ENCODE measurements at places on chromosomes 1 and 21.
A peak's percentile ranks its signal among the peaks of the same experiment; 100 is the strongest.

DNA sequence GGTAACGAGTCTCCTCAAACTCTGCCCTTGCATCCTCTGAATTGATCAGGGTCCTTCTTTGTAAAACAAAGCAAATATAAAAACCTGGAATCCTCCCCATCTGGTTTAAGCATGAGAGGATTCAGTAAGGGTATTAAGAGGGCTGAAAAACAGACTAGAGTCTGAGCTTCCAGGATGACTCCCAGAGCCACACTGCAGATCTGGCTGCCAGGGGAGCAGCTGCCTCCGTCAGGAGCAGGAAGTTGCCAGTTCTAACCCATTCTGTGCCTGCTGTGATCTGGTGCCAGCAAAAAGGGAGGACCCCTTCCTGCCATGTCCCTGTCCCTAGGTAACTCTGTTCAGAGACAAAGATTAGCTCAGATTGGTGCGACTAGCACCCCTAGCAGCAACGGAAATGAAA, 27.5 kb downstream of the SERTAD4 start:
- no peak for DNase-seq

DNA sequence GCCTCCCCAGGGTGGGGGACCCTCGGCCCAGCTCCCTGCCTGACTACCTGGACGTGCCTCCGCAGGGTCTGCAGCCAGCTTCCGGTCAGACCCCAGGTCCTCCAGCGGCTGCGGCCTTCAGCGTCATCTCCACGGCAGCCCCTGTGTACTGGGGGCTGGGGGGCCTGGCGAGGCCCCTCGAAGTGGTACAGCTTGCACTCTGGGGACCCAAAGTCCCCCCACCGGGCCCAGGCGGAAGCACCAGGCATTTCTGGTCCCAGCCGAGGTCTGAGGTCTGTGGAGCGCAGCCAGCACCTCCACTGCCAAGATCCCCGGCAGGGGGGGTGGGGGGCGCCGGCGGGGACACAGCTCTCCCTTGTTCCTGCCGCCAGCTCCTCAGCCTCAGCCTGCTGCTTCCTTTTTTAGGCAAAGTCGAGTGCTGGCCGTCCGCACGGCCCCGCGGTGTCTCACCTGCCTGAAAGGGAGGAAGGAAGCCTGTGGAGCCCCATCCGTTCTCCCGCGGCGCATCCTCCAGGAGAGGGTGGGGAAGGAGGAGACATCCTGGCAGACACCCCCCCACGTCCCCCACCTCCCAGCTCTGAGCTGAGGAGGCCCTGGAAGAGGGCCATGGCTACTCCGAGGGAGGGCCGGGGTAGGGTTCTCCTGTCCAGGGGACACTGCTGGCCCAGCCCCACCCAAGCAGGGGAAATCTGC, 1.2 kb upstream of the VWA1 start:
- no peak for DNase-seq

GRCh38 chr21:33732038-33732437, 89.7 kb downstream of the ITSN1 start:
- DNase-seq: no peak

- DNase-seq: no peak
These were observed 29.0 kb downstream of the SH3GLB1 start for GRCh38 chr1:86733340-86733739.

DNA sequence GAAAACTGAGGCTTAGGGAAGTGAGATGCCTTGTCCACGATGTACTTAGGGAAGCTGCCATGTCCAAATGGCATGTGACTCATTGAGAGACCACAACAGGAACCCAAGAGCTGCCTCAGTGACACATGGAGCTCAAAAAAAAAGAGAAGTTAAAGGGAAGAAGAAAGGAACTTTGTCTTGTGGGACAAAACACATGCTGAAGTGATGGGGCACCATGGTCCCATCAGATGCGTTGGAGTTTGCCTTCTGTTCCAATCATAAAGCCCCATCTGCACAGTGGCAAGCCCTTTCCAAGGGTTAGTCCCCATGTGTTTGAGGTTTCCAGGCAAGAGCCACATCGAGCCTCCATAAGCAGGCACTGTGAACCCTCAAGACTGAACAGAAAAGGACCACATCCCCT, 8.0 kb downstream of the MED8 start:
- DNase-seq: no peak

DNA sequence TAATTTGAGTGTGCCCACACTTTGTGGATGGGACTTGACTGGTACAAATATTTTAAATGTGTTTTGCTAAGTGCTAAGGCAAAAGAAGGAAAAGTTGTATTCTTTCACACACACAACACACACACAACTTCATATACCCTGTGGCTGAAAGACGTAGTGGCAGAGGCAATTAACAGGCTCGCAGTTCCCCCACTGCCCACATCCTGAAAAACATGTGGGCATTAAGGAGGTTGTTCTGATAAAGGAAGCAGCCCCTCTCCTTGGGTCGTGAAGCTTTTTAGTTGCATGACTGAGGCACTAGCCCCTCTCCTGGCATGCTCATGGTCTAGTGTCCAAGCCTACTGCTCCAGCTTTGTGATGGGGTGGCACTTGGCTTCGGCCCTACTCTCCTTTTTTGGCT, 14.3 kb upstream of the ADAM30 start:
- no peak for DNase-seq

DNA sequence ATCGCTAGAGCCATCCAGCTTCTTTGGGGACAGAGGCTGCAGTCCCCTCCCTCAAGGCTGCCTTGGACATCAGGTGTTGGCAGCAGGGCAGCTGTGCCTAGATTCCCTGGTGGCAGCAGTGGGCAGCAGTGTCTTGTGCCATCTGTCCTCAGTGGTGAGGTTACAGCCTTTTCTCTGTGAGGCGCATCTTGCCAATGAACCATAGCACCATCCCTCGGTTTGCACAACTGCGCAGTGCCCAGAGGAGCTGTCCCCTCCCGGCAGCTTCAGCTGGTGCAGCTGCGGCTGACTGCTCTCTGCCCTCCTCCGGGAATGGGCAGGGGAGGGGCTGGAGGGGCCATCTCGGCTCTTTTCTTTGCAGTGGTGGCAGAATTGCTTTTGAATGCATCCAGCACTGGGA, 59.0 kb upstream of the C8B start:
- no peak for DNase-seq

DNA sequence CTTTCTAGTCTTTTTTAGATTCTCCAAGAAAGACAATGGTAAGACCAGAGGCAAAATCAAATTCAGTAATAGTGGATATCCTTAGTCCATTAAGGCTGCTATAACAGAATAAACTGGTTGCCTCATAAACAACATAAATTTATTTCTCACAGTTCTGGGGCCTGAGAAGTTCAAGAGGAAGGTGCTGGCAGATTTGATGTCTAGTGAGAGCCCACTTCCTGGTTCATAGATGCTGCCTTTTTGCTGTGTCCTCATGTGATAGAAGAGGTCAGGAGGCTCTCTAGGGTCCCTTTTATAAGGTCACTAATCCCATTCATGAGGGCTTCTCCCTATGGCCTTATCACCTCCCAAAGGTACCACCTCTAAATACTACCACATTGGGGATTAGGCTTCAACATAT, 31.5 kb upstream of the BTG3 start:
- no peak for DNase-seq

DNA sequence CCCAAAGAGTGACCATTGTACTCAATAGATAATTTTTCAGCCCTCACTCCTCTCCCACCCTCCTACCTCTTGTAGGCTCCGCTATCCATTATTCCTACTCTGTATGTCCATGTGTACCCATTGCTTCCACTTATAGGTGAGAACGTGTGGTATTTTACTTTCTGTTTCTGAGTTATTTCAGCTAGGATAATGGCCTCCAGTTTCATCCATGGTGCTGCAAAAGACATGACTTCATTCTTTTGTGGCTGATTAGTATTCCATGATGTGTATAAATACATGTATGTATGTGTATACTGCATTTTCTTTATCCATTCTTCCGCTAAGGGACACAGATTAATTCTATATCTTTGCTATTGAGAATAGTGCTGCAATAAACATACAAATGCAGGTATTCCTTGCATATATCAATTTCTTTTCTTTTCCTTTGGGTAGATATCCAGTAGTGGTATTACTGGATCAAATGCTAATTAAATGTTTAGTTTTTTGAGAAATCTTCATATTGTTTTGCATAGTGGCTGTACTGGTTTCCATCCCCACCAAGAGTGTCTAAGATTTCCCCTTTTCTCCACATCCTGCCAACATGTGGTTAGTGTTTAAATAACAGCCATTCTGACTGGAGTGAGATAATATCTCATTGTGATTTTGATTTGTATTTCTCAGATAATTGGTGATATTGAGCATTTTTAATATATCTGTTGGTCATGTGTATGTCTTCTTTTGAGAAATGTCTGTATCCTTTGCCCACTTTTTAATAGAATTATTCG, 4.9 kb downstream of the LY9 start:
- DNase-seq: no peak

- DNase-seq: no peak
These were observed 16.0 kb downstream of the ELK4 start for GRCh38 chr1:205615789-205616188.

DNA sequence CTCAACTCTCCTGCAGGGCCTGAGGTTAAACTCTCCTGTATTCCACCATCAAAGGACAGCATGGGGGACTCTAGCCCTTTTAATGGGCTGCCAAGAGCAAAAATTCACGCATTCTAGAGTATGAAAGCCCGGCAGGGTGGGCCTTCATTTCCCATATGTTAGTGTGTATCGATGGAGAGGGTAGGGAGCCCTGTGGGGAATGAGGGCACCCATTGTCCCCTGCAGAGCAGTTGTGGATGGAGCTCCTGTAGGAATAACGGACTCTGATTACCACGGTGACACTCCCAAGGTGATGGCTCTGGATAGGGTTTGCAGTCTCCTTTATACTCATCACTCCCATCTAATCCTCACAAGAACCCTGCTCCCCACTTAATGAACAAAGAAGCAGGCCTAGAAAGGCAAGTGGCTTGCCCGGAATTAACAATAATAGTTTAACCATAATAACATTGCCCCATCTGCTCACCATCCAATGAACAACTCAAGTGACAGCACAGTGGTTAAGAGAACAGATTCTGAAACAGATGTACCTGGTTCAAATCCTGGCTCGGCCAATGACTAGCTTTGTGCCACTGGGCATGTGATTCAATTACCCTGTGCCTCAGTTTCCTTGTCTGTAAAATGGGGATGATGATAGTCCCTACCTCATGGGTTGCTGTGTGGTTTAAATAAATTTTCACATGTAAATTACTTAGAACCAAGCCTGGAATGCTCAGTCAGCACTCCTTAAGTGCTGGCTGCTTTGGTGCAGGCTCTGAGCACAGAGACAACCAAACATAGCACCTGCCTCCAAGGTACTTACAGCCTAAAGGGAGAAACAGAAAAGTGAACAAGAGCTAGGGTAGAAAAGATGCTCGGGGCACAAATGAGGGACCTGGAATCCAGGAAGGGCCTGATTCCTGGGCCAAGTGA, 29.0 kb downstream of the HIVEP3 start:
- no peak for DNase-seq

GRCh38 chr1:109818271-109818987, 54.7 kb upstream of the EPS8L3 start:
- no peak for DNase-seq

DNA sequence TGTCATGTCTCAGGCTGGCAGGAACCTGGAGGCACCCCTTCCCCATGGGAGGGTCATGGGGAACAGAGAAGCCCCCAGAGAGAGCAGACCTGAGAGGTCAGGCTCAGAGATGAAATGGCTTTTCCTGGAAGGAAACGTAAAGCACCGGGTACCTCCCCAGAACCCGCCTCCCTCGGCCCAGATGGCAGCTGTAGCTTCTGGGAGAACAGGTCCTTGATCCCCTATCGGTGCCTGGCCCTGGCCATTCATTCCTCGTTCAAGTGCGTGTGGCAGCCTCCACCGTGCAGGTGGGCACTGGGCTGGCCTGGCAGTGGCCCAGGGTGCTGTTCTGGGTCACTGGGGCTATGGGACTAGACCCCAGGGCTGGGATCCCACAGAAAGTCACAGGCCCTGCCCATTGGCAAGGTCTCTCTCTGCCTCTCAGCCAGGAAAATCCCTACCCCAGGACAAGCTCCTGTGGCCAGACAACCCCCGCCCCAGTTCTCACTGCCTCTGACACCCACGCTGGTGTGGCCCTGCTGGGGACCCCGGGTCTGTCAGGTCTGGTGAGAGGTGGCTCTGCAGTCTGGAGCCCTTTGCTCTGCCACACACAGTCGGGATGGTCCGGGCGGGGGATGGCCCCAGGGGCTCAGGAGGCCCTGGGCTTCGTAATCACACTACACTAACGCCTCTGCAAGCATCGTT, 183.2 kb upstream of the VAMP3 start:
- no peak for DNase-seq

GRCh38 chr1:247291833-247292561, 36.1 kb downstream of the VN1R5 start:
- DNase-seq: no peak

GRCh38 chr1:232634096-232634495, 4.2 kb upstream of the SIPA1L2 start:
- DNase-seq: no peak

- DNase-seq: no peak
These were observed 12.7 kb upstream of the PRELP start for GRCh38 chr1:203462878-203463277.

GRCh38 chr1:46675549-46676314, 4.1 kb downstream of the TEX38 start:
- DNase-seq: no peak

GRCh38 chr1:159889821-159890252, 10.1 kb downstream of the CFAP45 start:
- DNase-seq: peak; percentile 98

GRCh38 chr1:33712186-33712585, 151.7 kb upstream of the HMGB4 start:
- DNase-seq: no peak

DNA sequence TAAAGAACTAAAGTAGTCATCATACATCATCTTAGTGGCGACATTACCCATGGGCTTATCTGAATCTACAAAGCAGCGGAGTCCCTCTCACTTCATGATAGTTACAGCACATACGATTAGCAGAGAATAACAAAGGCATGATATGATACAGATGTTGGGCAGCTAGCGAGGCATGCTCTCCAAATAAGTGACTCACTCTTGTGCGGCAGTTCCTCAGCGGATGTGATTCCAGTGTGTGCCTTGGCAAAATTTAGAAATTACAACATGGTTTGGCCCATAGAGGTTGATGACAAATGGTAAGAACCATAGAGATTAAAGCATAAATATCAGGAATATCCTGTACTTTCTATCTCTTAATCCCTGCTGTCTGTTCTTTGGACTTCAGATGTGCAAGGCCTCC, 48.1 kb upstream of the PAXBP1 start:
- peak; percentile 90 for DNase-seq

- no peak for DNase-seq
These were observed 19.9 kb downstream of the ACOT11 start for GRCh38 chr1:54567961-54568360.

DNA sequence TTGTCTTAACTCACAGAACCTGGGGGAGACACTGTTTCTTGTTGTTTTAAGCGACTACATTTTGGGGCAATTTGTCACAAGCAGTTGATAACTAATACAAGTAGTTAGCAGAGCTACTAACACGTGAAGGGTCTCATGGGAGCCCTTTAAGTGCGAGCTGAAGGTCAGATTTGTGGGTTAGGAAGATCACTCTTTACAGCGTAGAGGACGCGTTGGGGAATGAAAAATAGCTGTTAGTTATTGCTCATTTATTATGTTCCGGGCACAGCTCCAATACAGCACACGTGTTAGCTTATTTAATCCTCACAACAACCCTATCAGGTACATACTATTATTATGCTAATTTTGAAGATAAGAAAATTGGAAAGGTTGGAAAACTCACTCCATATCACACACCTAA, 95.9 kb downstream of the ACTL8 start:
- DNase-seq: no peak

- DNase-seq: no peak
These were observed 1128.7 kb downstream of the AMY1C start for GRCh38 chr1:104878203-104878909.

All from HFF-Myc (cell line).